ENCODE measurements at places on chromosomes 2 and 18. TPM values are rescaled to one million over a fixed set of nuclear protein-coding genes. Genes with fewer than 3 reads are reported as not detected.

The SCG2 gene
- not detected for total RNA-seq

The ZNF532 gene
- total RNA-seq = 7.0 TPM

The FOXI3 gene
- total RNA-seq = not detected

The CCDC178 gene
- total RNA-seq = not detected

The WDPCP gene
- 10.1 TPM for total RNA-seq

The PLCD4 gene
- total RNA-seq = 0.43 TPM

The IL36A gene
- not detected for total RNA-seq

The MYOM1 gene
- 1.8 TPM for total RNA-seq

The MSTN gene
- total RNA-seq = not detected

The OSGEPL1 gene
- 8.9 TPM for total RNA-seq

The DLGAP1 gene
- not detected for total RNA-seq

The CIDEA gene
- total RNA-seq = not detected

The SLC9A4 gene
- 0.23 TPM for total RNA-seq

The TOGARAM2 gene
- total RNA-seq = 0.36 TPM

The IL1RL1 gene
- total RNA-seq = 0.74 TPM

The RGPD8 gene
- 16.1 TPM for total RNA-seq

The LIMS4 gene
- 0.62 TPM for total RNA-seq

The FAP gene
- 0.50 TPM for total RNA-seq

The CYP26B1 gene
- total RNA-seq = not detected

The FMNL2 gene
- total RNA-seq = 8.0 TPM

The CNDP1 gene
- not detected for total RNA-seq

The TSPYL6 gene
- total RNA-seq = not detected

The SLC30A3 gene
- 0.68 TPM for total RNA-seq

The DNAH7 gene
- not detected for total RNA-seq

The GPD2 gene
- total RNA-seq = 21.9 TPM

All from activated naive CD4-positive, alpha-beta T cell treated with anti-CD3 and anti-CD28 coated beads, Interleukin-2, amount 50 U/mL, for 72 hours (primary cell).